ENCODE measurements at places on chromosomes 2 and 18.

GRCh38 chr18:42606886-42607495 is 508.5 kb downstream of the RIT2 start:
- no peak for DNase-seq

DNA sequence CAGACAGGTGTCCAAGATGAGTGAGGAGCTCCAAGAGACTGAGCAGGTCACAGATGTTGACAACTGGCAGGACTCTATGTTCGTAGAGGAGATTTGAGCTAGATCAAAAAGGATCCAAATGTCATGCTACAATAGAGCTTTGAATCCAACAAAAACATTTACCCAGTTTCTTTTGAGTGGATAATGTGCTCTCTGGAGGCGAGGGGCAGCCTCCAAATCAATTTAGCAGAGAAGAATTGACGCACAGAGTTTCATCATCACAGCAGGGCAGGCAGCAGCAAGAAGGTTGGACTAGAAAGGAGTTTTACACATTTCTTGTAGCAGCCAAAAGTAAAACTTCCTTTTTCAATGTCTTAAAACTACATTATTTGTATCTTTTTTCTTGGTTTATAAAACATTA is 653.0 kb downstream of the RNF144A start:
- DNase-seq = no peak

DNA sequence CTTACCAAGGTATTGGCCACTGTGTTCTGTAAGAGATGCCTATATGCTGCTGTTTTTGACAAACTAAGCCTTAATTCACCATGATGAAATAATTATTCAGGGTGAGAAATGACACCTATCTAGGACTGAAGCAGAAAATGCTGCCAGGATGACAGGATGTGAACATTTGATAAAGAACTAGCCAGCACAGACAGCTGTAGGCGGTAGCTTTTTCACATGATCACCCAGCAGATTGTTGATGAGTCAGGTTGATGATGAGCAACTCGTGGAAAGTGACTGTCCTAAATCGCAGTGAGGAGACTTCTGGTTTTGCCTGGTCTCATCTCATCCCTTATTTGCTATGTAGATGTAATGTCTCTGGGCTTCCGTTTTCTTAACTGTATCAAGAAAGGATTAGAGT is 144.1 kb downstream of the PRPF40A start:
- DNase-seq = no peak

- no peak for DNase-seq
These were observed 108.0 kb upstream of the ID2 start for GRCh38 chr2:8573942-8574195.

DNA sequence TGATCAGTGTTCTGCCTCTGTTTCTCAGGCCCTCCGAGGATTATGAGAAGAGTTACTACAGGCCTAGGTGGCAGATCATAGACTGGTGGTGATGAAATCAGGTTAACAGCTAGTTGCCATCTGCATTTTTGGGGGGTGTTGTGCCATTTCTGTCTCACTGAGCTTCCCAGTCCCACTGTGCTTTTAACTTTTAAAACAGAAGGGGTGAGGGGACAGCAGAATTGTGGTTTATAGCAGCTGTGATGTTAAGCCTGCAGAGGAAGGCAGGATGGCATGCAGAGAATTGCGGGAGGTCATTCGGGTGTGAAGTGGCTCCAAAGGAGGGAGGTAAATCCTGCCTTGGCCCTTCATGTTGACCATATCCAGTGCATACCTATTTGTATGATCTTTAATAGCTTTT is 5.0 kb downstream of the CAB39 start:
- DNase-seq = no peak
